Activated naive CD4-positive, alpha-beta T cell (primary cell): ENCODE measurements at places on chromosomes 6 and 20.

DNA sequence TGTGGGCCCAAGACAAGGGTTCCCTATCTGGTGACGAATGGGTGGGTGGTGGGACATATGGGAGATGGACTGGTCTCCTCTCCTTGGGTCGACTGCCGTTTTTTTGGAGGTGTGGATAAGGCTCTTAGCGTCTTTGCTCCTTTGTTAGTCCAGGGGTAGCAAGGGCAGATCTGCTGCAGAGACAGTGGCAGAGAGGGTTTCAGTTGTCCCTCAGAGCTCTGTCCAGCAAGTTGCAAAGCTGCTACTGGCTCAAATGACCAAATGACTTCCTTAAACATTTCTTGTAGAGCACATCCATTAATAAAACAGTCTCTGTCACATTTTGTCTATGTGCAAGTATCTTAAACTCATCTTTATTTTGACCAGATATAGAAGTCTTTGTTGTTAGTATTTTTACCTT, 508.0 kb upstream of the ADGRB3 start:
- DNase-seq: no peak

DNA sequence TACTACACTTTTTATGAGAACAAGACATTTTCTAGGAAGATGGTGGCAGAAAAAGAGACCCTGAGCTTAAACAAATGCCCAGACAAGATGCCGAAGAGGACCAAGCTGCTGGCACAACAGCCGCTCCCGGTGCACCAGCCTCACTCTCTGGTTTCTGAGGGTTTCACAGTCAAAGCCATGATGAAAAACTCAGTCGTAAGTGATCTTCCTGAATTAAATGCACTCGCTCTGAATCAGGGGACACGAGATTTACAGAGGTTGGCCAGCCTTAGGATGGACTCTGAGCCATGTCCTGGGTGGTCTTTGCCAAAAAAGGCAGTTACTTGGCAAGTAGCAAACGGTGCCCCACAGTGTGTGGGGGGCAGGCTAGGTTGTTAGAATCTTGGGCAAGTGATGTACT, 423 bp downstream of the PACRG start:
- no peak for DNase-seq

DNA sequence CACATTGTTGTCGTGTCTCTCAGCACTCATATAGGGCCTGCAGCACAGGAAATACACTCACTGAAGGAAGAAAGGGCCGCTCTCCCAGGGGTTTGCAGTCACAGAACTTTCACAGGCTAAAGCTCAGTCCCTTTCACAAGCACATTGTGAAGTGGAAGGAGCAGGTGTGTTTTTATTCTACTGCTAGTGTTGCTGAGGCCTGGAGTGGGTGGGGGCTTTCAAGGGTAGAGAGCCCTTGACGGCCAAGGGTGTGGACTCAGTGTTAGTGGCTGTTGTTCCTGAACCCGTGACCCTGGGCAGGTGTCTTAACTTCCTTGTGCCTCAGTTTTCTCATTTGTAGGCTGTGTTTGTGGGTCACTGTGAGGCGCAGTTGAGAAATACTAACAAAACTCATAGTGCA, 66.2 kb upstream of the SLC22A1 start:
- no peak for DNase-seq

DNA sequence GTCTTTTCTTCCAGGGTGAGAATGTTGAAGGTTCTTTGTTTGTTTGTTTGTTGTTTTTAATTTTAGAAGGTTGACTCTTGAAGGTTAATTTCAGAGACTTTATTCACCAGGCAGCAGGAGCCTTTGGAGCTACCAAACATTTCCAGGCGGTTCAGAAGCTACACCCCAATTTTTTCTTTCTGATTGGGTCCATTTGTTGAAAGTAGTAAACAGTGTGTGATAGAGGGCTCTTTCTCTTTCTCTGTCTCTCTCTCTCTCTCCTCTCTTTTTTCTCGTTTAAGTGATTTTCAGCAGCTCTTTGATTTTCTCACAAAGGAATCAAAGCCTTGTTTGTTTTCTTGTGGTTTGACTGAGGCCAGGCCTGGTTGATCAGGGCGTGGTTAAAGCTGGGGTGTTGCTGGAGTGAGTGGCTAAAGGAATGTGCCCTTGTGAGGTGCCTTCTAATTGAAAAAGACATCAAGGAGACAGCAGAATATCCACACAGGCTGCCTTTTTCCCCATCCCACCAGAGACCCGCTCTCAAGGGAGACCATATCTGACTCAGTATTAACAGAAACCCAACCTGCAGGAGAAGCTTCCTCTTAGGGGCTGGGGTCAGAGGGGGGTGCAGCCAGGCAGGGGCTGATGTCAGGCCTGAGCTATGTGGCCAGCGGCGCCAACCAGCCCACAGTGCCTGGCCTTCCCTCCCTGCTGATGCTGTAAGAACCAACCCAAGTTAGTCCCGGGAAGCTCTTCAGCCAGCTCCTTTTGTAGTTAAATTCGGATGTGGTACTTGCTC, 40.4 kb upstream of the NAA20 start:
- no peak for DNase-seq

GRCh38 chr6:75204959-75205775, 686 bp downstream of the COL12A1 start:
- DNase-seq: no peak

DNA sequence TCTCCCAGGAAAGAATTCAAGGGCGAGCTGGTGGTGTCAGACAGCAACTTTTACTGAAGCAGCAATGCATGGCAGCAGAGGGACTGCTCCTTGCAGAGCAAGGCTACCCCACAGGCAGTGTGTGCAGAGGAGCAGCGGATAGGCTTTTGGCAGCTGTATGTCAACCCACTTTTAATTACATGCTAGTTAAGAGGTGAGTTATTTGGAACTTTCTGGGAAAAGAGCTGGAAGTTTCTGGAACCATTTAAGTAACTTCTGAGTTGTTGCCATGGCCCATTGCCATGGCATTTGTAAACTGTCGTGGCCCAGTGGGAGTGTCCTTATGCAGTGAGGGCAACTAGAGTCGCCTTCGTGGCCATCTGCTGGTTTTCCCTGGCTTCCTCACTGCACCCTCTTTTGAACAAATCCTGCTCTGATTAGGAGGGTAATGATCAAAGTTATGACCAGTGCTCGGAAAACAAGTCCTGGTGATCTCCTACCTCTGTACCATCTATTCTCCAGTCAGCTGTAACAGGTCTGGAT, 34.0 kb downstream of the BPIFB4 start:
- DNase-seq: no peak

DNA sequence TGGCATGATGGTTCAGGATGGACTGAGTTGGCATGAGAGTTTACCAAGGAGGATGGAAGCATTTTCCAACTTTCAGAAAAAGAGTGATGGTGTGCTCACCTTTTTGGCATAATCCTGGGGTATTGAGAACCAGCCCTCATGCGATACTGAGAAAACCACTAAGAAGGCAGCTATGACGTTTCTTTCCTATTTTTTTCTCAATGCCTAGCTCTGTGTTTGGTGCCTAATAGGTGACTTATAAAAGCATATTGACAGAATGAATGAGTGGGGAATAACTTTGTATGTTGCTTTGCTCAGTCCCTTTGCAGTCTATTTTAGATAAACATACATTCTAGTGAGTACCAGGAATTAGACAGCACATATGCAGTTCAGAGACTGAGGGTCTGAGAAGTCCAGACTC, 816.3 kb downstream of the DHX35 start:
- DNase-seq: no peak

DNA sequence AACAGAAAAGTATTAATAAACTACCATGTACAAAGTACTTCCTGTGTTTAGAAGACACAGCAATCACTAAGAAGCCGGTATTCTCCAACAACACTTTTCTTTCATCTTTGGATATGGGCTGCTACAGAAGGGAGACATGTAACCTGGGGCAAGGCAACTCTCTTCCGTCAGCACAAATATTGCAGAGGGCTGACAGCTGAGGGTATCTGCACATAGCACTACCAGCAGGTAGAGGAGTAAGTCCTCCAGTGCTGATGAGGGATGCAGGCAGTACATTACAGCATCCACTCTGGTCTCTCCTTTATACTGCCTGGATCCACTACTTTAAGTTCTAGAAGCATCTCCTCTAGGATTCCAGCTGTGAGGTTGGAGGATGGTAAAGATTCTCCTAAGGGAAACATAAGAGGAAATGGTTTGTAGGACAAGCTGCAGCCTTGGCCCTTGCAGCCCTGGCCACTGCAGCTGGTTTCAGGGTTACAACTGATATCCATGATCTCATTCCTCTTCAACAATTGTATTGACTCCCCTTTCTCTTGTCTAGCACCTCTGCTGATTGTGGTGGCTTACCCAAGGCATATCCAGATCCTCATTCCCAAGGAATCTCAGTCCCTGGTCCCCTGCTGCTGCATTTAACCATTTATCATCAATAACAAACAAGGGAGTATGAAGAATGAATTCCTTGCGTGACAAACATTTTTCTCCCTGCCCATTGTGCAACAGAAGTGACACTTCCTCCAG, 110.7 kb upstream of the ADGRF1 start:
- DNase-seq: no peak

DNA sequence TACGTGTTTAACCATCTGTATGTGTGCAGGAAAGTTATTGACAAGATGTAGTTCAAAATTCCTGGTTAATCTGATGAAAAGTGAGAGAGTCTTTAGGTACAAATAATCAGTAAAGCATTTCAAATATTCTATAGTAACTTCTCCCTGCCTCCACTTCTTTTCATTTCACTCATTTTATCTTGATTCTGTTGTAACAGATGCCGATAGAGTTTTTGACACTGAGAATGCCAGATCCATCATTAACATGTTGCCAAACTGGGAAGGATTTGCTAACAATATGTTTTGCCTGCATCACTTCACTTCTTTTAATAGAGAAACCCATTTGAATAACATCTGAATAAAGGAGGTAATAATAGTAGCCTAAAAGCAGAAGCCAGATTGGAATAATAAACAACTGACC, 20.4 kb upstream of the DEFB112 start:
- no peak for DNase-seq

- no peak for DNase-seq
Observed at GRCh38 chr20:52859156-52859876, 112.8 kb upstream of the TSHZ2 start.

DNA sequence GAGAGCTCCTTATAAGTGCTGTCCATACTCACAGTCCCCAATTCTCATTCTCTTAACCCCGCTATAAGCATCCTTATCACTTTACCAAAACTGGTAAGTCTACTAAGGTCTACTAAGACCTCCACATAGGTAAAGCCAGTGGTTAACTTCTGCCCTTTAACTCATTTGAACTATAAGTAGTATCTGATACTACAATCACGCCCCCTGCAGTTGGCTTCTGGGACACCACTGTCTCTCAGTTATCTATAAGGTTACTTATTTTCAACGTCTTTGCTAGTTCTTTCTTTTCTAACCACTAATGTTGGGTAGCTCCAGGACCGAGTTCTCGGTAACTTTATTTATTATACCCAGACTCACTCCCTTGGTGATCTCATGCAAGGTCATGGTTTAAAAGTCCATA, 142.6 kb downstream of the ARHGAP18 start:
- no peak for DNase-seq

DNA sequence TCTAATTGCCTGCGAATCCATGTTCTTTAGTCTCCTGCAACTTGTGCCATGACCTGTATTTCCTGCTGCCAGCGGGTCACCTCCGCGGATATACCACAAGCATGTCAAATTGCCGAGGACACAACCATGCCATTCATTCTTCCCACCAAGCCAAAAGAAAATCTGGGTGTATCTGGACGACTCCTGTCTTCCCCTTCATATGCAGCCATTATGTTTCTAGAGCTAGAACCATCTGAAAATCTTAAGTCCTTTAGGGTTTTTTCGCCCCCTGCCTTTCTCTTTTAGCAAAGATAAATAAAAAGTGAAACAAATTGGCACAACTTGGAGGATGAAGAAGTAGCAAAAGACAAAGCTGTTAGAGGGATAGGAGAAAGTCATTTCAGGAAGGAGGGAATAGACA, 242.6 kb downstream of the ARID1B start:
- DNase-seq: no peak

- no peak for DNase-seq
Observed at GRCh38 chr6:145087034-145087433, 648.3 kb downstream of the EPM2A start.

DNA sequence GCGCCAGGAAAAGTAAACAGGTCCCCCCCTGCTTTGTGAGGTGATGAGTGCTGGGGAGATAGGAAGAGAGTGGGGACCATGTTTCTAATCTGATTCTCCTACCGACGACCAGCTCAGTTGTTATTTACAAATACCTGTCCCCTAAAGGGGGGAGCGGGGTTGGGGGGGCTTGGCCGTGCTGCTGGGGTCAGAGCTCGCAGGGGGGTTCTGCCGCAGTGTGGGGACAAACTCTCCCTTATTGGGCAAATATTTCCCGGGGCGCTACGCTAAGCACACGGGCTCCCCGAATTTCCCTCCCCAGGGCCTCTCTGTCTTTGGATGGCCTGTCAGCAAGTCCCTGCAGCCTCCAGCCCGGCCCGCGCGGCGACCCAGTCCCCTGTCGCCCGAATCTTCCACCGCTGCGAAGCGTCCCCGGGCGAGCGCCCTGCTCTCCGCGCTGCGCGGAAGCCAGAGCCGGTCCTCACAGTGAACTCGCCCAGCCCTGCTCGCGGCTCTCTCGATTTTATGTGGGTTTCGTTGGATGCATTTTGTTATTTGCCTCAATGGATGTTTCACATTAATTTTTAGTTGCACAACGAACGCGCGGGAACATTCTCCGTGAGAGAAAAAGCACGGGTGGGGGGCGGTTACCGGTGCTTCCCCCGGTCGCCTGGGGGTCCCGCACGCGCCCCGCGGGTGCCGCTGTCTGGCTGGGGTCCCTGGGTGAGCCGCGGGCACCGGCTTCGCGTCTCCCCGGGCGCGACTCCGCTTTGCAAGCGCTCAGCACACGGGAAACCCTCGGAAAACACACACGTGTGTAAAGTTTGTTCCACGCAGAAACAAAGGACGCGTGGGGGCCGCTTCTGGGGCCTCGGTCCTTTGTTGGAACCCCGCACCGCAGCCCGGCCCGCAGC, 1.5 kb upstream of the STX16 start:
- no peak for DNase-seq

- no peak for DNase-seq
Observed at GRCh38 chr6:1702580-1703051, 92.9 kb downstream of the FOXC1 start.

- DNase-seq: no peak
Observed at GRCh38 chr6:132584698-132585097, 4.8 kb downstream of the TAAR5 start.

GRCh38 chr20:10951216-10951615, 277.4 kb upstream of the JAG1 start:
- DNase-seq: no peak

GRCh38 chr20:36364506-36364905, 58.4 kb downstream of the DLGAP4 start:
- DNase-seq: no peak

DNA sequence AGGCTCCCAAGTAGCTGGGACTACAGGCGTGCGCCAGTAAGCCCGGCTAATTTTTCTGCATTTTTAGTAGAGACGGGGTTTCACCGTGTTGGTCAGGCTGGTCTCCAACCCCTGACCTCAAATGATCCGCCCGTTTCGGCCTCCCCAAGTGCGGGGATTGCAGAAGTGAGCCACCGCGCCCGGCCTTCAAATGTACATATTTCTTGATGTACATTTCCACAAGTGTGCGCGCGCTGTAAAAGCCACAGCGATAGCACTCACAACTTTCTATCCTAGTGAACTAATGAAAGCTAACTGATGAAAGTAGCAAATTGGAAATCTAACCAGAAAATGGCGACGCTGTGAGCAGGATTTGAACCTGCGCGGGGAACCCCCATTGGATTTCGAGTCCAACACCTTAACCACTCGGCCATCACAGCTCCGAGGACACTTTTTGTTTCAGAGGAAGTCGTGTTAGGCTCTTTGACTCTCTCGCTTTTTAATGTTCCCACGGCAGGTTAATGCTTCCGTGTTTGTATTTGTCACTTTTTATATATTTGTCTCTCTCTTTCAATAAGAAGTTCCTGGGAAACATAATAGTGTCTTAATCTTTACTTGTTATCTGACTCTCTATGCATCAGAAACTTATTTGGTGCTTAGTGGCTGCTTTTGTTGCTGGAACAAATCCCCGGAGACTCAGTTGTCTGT, 199.4 kb upstream of the ZNF184 start:
- DNase-seq: no peak
